ENCODE measurements at places on chromosomes 6 and 20.

- no peak for DNase-seq
These were observed 46.2 kb upstream of the BEND3 start for GRCh38 chr6:107161521-107161920.

DNA sequence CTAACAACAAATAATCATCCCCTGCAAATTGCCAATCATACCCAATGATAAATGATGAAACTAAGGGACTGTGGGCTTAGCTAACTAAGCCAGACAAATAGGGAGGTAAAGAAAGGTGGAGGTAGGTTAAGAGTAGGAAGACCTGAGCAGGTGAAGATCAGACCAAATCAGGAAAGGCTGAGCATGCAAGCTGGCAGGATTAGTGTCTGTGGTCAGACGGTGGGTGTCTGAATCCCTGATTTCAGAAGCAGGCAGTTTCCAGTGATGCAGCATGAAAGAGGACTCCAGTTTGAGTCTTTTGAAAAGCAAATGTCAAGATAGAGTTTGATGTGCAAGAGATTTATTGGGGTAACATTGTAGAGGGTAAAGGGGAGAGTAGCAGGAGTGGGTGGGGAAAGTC lies 181.4 kb upstream of the MYLIP start:
- DNase-seq, result no peak

DNA sequence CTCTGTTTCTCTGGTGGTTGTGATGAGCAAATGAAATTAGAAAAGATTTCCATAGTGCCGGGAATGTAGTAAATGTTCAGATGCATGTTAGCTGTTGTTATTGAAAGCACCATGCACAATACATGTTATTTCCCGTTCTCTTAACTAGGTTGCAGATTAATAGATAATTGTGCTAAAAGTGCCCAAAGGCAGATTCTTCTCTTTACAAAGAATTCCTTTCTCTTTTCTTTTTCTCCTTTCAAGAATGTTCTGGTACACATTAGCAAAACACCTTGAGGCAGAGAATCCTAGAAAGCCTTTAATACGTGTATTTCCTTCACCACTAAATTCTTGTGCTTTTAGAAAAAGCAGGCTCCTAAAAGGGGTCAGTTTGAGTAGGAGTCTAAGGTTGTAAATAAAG lies 121.1 kb upstream of the ASF1A start:
- DNase-seq, result no peak

- peak; percentile 49 for DNase-seq
These were observed 76.5 kb downstream of the ADGRG6 start for GRCh38 chr6:142378138-142378875.

DNA sequence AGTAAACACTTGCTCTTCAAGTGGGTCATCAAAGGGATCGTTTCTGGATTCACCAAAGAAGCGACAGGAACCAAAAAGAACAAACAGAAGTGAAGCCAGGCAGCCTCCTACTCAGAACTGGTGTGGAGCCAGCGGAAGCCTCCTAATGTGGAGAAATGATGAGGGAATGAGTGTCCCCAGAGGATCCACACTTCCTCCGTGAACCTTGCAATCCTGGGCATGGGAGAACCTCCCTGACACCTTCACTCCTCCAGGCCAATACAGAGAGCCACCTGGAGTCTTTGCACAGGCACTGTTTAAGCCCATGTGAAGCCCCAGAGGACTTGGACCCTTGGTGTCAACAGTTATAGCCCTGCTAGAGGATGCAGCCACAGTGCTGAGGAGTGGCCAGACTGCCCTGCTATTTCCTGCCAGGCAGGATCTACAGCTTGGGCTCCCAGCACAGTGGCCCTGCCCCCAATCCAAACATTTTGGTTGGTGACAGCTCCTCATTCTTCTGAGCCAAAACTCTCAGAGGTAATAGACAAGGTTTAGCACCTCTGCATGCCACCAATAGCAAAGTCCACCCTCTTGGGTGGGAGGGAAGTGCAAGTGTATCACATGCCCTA lies 23.2 kb upstream of the SERINC1 start:
- no peak for DNase-seq

DNA sequence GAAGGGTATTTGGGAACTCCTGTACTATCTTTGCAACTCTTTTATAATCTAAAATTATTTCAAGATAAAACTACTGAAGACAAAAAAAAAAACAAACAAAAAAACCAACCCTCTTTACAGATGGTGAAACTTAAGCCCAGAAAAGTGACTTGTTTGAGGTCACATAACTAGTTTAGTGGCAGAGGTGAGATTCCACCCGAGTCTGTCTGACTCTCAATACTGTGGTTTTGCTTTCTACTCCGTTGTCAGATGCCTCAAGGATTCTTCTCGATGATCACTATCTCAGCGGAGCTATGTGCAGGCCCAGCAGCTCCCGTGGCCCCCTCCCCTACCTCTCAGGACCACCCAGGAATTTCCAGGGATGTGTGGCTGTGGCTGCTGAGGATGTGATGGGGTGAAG lies 36.1 kb upstream of the KCNB1 start:
- no peak for DNase-seq

GRCh38 chr6:46136831-46137230 lies 7.0 kb downstream of the ENPP4 start:
- DNase-seq, result no peak

- DNase-seq, result no peak
These were observed 3.1 kb downstream of the HS3ST5 start for GRCh38 chr6:114339706-114340105.

- DNase-seq, result no peak
These were observed 18.8 kb downstream of the TMX4 start for GRCh38 chr20:8000796-8001195.

GRCh38 chr20:17786221-17786718 lies 86.5 kb downstream of the BANF2 start:
- DNase-seq, result no peak

DNA sequence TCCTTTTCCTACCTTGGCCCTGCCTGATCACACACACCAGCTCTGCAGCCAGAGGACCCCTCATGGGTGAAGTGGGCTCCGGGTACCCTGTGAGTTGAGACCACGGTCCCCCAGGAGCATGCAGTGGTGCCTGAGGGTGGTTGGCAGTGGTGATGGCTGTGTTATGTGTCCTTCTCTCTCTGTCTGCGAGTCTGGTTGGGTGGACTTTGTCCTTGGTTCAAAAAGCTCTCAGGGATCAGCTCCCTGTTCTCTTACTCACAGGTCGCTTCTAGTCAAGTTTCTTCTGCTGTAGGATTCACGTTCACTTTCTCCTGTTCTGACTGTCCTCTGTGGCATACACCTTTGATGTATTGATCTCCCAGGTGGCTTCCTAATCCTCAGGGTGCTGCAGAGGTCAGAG lies 84.6 kb downstream of the TXNDC5 start:
- DNase-seq, result no peak

DNA sequence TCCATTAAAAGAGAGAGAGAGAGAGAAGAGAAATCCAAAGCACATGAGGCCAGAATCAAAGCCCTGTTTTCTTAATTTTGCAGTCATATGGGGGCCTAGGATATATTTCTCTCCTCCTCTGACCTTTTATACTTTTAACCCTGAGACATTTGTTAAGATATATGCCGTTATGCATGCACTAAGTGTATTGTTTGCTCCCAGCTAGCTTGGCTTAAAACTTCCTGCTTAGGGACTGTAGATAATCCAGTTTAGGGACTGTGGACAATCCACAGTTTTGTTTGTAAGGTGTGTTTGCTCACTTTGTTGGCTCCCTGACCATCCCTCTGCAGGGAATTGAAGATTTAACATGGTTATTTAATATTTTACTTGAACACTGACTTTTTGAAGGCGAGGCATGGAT lies 166.3 kb upstream of the TSHZ2 start:
- no peak for DNase-seq

- DNase-seq, result no peak
These were observed 41.7 kb upstream of the CHRNA4 start for GRCh38 chr20:63402860-63403220.

DNA sequence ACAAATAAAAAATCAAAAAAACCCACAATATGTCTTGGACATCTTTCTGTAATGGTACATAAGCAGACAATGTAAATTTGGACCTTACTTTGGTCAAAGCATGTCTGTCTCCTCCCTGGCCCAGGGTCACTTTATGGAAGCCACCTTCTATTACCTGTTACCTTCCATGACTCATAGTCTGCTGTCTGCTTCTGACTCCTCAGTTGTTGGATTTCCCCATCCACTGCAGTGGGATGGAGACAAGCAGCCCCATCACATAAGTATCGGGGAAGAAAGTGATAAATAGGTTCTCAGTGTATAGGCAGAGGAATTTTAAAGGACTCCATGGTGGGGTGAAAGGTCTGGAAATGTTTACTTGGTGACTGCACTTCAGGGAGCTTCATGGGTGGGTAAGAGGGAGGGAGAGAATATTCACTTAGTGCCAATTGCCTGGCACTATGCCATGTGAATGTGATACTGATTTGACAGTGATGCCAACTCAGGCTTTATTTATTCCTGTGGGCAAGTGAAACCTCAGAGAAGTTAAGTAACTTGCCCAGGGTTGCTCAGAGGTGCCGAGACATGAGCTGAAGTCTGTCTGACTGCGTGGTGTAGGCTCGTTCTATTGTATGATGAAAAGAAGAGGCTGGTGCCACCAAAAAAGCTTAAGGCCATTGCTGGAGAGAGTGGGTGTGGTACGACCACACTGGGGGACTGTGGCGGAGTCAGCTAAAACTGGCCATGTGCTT lies 175.6 kb upstream of the RNF24 start:
- DNase-seq, result no peak

DNA sequence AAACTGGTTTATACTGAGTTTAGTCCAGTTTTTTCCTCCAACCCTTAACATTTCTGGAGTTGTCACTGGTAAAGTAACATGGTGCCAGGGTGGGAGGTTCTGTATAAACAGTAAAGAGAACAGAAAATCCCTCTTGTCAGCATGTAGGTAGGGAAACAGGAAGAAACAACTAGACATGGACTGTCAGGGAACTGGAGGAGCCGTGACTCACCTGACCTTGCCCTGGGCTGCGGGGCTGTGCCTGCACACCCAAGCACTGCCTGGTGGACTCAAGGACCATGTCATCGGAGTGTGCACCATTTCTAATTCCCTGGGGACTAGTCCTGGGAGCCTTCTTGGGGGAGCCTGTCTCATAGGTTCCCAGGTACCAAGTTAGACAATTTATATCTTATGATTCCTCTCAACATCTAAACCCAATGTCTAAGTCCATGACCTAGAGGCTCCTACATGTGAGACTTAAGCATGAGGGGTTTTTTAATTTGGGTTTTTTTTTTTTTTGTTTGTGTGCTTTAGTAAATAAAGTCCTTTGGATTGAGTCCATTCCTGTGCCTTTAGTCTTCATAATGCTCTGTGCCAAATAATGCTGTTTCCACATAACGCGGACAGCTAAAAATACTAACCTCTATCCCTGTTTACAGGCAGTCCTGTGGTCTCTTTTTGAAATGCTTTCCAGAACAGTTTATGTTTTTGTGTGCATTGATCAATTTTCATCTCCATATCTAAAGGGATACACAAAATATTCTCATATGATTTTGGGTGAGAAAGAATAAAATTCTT lies 136.9 kb upstream of the SUPT3H start:
- no peak for DNase-seq

- DNase-seq, result no peak
These were observed 14.2 kb upstream of the DHX35 start for GRCh38 chr20:38947931-38948362.

GRCh38 chr6:112701201-112701600 lies 354.1 kb downstream of the RFPL4B start:
- DNase-seq, result no peak

DNA sequence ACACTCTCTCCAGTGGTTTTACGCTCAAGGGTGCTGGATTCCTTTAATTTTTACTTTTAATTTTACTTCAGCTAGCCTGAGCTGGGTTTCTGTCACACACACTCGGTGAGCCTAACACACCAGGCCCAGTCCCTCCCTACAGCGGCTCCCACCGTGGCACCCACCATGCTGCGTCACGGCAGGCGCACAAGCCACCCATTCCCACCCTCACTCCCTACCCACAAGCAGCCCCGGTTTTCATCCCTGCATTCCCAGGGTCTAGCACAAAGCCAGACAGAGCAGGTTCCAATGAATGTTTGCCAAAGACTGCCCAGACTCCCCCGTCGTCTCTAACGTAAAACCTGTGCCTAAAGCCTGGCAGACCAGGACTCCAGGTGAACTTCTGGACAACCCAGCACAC lies 50.3 kb downstream of the MYH7B start:
- DNase-seq, result no peak

- DNase-seq, result no peak
These were observed 27.1 kb downstream of the BCAS1 start for GRCh38 chr20:54043076-54043967.

DNA sequence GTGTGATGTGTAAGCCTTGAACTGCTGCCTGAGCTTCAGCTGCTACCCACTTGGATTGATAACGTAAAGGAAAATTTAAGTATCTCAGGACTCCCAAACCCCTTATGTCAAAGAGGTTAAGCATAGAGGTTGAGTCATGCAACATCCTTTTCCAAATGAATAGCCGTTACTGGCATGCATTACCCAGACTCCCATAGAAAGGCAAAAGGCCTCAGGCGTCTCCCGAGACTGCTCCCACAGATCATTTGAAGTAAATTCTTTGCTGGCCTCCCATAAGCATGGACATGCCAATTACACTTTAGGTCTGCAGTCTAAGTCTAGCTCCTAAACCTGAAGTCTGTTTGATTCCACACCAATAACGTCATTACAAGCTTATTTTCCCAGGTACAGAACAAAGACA lies 14.7 kb downstream of the IPCEF1 start:
- DNase-seq, result no peak

GRCh38 chr6:153117986-153118879 lies 12.8 kb downstream of the RGS17 start:
- DNase-seq, result no peak

DNA sequence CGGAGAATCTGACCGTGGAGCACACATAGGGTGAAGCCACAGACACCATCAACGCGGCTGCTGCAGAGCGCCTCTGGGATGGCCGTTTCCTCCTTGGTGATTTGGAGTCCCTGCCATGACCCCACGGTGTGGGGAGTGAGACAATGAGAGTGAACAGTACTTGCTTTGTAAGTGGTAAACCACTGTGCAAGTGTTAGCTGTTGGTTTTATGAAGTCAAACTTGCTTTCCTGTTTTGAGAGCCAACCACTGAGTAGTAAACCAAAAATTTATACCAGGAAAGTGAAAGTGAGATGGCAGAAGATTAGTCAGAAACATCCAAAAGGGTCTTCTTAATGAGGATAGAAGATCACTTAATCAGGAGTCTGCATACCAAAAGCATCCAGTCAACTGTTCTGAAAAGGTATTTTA lies 160.7 kb downstream of the FOXC1 start:
- DNase-seq, result peak; percentile 38

- DNase-seq, result no peak
These were observed 15.0 kb downstream of the CPNE5 start for GRCh38 chr6:36824253-36824652.

All from KG1 (cell line).